ENCODE measurements at places on chromosomes 5 and 9.

- H3K4me3 ChIP-seq, result no peak overlapping the region
- no peaks in the 10 kb centered on the region for H3K4me1 ChIP-seq
- H3K27me3 ChIP-seq, result no peaks in the 10 kb centered on the region
- no peaks in the 10 kb centered on the region for H3K36me3 ChIP-seq
Observed at GRCh38 chr5:166595274-166595951, 1696.0 kb upstream of the WWC1 start.

DNA sequence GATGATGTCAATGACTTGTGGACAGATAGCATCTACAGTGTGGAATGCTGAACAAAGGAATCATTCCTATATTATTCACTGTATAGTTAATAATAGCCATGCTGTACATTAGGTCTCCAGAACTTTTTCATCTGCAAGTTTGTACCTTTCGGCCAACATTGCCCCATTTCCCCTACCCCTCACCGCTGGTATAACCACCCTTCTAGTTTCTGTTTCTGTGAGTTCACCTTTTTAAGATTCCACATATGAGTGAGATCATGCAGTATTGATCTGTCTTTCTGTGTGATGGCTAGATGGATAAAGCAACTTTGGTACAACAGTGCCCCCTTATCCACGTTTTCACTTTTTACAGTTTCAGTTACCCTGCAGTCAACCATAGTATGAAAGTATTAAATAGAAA is 18.8 kb upstream of the ALDH1B1 start:
- no peak overlapping the region for H3K4me3 ChIP-seq
- H3K4me1 ChIP-seq, result peaks cover 22% of the 10 kb centered on the region
- no peak for DNase-seq
- no peaks in the 10 kb centered on the region for H3K27me3 ChIP-seq

DNA sequence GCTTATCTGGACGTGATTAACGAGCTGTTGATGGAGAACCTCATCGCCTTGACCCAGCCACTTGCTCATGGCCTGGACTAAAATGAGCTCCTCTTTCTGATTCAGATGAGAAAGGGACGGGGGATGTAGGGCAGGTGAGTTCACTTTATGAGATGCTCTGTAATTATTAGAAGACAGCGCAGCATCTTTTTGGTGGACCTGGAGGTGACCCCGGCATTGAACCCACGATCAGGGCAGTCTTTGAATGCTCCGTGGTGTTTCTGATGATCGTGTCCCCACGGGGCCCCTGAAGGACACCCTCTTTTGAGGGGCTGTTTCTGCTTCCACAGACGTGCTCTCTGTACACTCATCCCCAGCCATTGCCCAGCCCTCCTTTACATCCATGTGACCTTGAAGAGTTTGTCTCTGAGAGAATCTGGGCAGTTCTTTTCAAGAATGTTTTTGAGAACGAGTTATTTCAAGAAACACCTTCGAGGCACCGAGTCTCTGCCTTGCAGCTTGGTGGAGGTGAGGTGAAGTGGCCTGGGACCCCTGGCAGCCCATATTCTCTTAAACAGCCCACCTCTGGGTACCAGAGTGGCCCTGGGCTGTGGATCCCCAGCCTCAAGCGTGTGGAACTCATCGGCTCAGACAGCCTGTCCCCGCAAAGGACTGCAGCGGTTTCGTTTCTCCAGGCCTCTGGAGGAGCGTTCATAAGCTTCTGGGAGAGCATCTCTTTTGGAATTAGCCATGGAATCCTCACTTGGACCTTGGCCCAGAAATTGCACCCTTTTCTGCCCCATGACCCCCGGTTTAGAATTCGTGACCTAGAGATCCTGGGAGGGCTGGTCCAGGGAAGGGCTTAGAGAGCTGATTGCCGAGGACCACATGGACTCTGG is 50.3 kb downstream of the COL5A1 start:
- H3K27ac ChIP-seq, result no peak overlapping the region
- H3K27me3 ChIP-seq, result no peaks in the 10 kb centered on the region
- no peak overlapping the region for H3K4me3 ChIP-seq
- no peak for DNase-seq
- H3K36me3 ChIP-seq, result peaks cover 9% of the 10 kb centered on the region
- no peaks in the 10 kb centered on the region for H3K4me1 ChIP-seq

DNA sequence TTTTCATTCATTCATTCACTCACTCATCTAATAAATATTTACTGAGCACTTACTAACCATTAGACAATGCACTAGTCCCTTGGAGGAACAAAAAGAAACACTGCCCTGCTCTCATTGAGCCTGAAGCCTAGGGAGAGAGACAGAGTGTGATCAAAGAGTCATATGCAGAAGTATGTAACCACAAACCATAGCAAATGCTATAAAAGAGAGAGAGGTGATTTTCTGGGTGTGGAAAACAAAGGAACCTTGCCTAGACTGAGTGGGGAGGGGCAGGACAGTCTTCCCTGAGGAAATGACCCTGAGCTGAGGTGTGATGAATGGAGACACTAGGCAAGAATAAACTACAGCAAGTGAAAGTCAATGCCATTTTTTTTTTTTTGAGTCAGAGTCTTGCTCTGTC is 10.8 kb upstream of the ADRA1B start:
- H3K4me3 ChIP-seq, result no peak overlapping the region
- DNase-seq, result no peak
- H3K4me1 ChIP-seq, result peaks cover 11% of the 10 kb centered on the region
- H3K36me3 ChIP-seq, result no peaks in the 10 kb centered on the region
- H3K27me3 ChIP-seq, result no peaks in the 10 kb centered on the region

- H3K36me3 ChIP-seq, result peaks cover 21% of the 10 kb centered on the region
- H3K4me1 ChIP-seq, result no peaks in the 10 kb centered on the region
- H3K27me3 ChIP-seq, result no peaks in the 10 kb centered on the region
- H3K4me3 ChIP-seq, result peak overlapping the region; percentile 84
- DNase-seq, result no peak
Observed at GRCh38 chr9:129111528-129112151, 425 bp downstream of the PTPA start.

DNA sequence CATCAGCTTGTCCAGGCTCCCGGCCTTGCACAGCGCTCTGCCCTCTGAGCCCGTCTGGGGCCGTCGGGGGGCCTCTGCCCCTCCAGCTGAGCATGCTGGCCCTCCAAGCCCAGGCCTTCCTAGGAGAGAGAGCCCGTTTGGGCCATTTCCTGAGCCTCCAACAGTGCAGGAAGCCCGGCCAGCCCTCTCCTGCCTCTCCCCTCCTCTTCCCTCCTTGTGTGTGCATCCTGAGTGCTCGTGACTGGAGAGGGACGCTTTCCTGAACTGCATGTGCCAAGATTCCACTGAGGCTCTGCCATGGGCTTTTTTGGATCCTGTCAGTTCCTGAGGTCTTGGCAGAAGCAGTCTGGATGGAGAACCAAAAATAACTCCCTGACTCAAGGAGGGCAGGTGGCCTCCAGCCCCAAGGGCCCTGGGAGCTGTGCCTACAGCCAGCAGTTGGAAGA is 15.6 kb downstream of the OLFM1 start:
- no peak overlapping the region for H3K4me3 ChIP-seq
- H3K36me3 ChIP-seq, result no peaks in the 10 kb centered on the region
- H3K4me1 ChIP-seq, result peaks cover 22% of the 10 kb centered on the region
- H3K27me3 ChIP-seq, result no peaks in the 10 kb centered on the region
- peak; percentile 78 for DNase-seq

DNA sequence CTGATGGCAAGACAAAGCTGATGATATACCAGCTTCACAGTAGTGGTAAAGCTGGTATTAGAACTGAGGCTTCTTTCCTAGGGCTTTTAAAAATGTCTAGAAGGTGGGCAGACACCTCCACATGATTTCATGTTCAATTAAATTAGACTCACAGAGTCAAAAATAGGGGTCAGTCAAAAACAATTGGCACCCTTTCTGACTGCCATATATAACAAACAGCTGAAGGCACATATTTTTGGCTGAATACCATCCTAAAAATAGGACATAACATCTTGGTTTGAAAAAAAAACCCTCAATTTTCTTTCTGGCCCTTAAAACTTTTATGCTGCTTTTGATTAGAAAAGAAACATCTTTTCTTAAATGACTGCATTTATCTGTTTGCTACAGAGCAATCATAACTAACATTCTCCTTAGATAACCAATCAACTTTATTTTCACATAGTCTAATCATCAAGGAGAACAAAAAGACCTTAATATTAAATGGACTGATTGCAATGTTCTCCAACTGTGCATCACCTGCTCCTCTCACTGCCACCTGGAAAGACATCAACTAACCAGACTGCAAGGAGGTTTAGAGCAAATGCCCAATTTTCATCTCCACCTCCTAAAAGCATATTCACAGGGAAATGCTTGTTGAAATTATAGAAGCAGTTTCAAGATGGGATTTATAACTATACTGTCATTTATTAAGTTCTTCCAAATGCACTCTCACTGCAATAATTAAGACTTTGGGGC is 3.2 kb downstream of the SGTB start:
- H3K36me3 ChIP-seq, result peaks cover 11% of the 10 kb centered on the region
- DNase-seq, result no peak
- no peak overlapping the region for H3K27ac ChIP-seq
- no peak overlapping the region for H3K4me3 ChIP-seq
- no peaks in the 10 kb centered on the region for H3K27me3 ChIP-seq

DNA sequence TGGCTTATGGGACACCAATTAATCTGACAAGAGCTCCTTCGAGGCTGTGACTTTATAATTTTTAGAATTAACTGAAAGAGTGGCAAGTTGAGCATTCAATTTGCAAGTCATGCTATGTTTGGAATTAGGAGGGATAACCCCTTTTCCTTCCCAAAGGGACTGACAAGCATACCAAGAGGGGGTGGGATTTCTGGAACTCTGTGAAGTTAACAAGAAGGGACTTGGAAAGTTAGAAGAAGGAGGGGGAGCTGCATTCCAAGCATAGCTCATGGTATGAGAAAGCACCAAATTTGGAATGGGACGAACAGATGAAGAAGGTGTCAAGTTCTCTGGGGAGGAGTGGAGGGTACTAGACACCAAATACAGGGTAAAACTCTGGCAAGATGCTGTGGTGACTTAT is 8.9 kb upstream of the PALM2AKAP2 start:
- H3K4me1 ChIP-seq, result no peaks in the 10 kb centered on the region
- H3K36me3 ChIP-seq, result no peaks in the 10 kb centered on the region
- H3K27ac ChIP-seq, result no peak overlapping the region
- DNase-seq, result no peak

GRCh38 chr5:141681695-141682641 is at the start of gene ARAP3:
ARAP3 (minus strand) TSS chr5:141682230; CDS start chr5:141680486, 1,744 bp downstream.
- H3K27ac ChIP-seq, result peak within 1 kb of the TSS; percentile 90
- peak within 1 kb of the TSS; percentile 53 for H3K4me3 ChIP-seq
- H3K4me1 ChIP-seq, result no peaks in the 10 kb centered on the region
- no peaks in the 10 kb centered on the region for H3K27me3 ChIP-seq
- H3K36me3 ChIP-seq, result no peaks in the 10 kb centered on the region
- peak; percentile 93 for DNase-seq

DNA sequence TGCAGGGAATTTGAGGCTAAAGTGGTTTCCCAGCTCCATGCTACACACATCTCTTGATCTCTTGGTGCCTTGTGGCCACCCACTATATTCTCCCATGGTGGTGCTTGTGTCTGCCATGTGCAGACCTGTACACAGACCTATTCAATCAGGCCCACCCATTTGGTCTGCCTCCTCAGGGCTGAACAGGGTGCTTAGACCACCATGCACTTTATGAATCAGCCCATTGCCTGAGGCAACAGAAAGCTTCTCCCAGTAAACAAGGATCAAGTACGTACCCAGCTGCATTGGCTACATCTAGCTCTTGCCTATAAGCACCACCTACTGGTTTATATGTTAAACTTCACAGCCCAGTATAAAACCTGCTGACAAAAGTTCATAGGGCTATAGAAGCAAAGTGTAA is 664.3 kb upstream of the EDIL3 start:
- no peak overlapping the region for H3K27ac ChIP-seq
- no peaks in the 10 kb centered on the region for H3K27me3 ChIP-seq
- H3K4me1 ChIP-seq, result no peaks in the 10 kb centered on the region
- no peak overlapping the region for H3K4me3 ChIP-seq

DNA sequence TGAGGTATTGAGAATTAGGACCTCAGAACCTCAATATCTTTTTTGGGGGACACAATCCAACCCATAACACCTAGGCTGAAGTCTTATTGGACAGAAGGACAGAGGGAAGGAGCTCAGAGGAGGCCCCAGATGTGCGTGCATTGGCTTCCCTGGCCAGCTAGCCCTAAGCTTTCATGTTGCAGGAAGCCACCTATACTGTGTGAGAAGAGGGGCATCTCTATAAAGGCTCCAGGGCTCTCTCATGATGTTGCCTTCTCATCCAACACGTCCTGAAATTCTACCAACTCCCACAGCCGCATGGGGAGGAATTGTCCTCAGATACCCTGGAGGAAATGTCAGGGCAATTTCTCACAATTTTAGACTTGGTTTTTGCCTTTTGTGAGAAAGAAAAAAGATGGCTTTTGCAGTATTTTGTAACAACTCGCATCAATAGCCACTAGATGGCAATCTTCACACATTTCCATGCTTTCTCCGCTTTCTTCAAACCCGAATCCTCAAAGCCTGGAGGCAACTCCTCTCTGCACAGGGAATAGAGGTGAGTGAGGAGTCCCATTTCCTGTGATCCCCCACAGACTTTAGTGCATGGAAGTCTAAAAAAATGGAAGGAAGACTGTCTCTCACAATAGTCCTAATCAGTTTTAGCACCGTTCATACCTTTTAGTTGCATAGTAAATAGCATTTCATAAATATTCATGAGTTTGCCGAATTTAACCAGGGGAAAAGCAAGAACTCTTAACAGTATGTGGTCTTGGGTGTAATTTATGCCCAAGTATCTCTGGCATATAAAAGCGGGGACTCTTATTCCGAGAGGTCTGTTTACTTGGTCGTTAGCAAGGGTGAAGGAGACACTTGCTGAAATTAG is 7.4 kb upstream of the PPP3R2 start:
- H3K4me1 ChIP-seq, result peaks cover 5% of the 10 kb centered on the region
- H3K27ac ChIP-seq, result no peak overlapping the region
- H3K36me3 ChIP-seq, result no peaks in the 10 kb centered on the region
- H3K27me3 ChIP-seq, result no peaks in the 10 kb centered on the region
- DNase-seq, result no peak

DNA sequence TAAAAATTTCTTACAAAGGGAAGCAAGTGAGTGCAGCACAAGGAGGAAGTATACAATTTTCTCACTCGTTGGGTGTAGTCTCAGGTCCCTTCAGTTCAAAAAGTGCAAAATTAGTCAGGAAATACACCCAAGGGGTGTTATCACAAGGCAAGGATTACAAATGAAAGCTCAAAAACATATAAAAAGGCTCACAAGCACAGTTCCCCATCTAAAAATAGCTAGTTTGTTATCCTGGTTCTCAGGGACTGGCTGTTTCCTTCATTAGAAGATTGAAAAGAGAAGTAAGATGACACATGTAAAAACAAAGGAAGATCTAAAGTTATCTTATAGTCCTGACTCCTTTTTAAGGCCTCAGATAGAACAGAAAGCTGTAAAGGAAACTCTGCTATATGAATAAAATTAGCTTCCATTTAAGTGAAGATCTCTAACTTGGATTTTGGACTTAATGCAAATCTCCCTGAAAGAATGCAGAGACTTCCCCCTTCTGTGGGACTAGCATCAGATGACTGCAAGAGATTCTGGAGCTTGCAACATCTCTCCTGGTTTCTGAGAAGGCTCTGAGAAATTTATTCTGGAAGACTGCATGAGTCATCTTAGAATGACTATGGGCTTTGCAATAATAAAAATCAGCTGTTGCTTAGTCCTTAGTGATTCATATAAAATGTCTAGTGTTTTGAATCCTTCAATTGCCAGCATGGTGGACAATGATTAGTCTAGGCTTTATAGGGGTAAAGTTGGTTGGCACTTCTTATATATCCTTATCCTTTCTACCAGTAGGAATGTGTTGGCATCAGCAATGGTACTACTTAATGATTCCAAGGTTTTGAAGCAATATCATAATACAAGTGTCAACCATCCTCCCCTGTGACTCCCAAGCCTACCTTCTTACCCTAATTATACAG is 25.4 kb downstream of the DAB2 start:
- H3K27me3 ChIP-seq, result no peaks in the 10 kb centered on the region
- peaks cover 11% of the 10 kb centered on the region for H3K4me1 ChIP-seq
- peaks cover 9% of the 10 kb centered on the region for H3K36me3 ChIP-seq
- H3K27ac ChIP-seq, result peak overlapping the region; percentile 77

Measured in tibial artery (tissue), 4 donors.